ENCODE measurements at places on chromosomes 7 and 10.

DNA sequence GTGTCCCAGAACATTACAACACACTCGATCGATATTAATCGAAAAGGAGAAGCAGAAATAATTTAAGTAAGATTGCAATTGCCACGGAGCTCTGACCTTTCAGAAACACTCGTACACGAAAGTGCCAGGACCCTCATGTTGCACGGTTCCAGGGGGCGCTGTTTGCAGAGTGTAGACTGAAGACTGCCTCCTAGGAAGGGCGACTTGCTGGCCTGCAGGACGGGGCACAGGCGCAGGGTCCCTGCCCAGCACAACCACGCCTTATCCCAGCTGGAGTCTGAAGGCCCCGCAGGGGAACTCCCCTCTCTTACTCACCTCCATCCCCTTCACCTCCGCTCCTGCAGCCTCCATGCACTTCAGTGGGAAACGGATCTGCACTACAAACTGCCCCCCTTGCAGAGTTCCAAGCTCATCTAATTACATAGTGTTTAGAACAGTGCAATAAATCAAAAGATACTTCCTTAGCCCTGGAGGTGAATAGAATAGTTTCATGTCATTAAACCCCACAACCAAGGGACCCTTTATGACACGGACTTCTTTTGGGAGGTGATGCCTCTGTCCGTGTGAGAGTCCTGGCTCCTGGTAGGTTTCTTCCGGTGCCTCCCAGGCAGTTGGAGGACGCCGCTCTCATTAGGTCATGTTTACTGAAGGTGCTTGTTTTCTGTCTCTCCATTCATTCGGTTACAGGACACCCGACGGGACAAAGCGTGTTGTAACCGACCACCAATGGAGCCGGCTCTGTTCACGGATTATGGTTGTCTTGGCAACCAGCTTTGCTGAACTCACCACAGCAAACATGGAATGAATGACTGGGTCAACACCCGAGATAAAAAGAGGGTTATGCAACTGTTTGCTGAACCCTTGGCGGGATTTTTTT is 262.2 kb downstream of the BAMBI start:
- no peak for DNase-seq

DNA sequence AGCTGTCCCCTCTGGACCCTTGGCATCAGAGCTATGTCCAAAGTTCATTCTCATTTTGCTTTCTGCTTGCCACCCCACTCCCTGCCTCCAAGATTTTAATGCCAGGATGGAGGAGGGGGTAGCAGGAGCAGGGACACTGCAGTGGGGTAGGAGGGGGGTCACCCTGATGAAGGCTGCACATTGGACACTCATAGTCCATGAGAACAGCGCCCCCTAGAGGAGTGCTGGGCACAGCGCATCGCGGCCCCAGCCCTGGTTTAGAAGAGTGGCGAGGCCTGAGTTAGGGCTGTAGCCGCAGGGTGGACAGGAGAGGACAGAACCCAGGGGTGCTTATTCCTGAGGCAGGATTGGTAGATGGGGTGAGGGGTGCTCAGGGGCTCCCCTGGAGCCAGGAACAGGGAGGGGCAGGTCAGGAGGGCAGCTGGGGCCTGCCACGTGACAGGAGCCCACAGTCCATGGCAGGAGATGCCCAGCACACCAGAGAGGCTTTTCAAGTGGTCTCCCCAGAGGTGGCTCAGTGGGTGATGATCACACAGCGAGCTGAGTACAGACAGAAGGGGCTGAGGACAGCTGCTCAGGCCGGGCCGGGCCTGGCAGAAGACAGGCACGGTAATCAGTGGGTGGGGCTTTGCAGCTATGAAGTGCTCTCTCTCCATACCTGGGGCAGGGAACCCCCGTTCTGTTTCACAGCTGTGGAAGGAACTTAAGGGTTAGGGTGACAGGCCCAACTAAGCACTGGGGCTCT is 71.4 kb downstream of the NEURL1 start:
- no peak for DNase-seq

GRCh38 chr7:151968357-151968756 is 12.1 kb downstream of the GALNTL5 start:
- no peak for DNase-seq

DNA sequence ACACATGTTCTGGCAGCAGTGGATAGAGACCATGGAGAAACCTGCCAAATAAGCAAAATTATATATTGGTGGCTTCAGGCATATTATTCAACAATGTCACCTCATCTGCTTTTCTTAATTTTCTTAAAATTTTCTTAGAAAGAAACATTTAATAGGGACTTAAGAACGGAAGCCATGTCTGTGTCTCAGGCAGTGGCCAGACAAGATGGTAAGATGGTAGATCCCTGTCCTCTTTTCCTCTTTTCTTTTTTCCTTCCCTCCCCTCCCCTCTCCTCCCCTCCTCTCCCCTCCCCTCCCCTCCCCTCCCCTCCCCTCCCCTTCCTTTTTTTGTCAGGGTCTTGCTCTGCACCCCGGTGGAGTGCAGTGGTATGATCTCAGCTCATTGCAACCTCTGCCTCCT is 24.2 kb upstream of the ICA1 start:
- DNase-seq = no peak

- no peak for DNase-seq
Measured at GRCh38 chr7:92633211-92633906, 43.2 kb upstream of the FAM133B start.

GRCh38 chr10:133316266-133316665 is 7.6 kb downstream of the ZNF511 start:
- no peak for DNase-seq

DNA sequence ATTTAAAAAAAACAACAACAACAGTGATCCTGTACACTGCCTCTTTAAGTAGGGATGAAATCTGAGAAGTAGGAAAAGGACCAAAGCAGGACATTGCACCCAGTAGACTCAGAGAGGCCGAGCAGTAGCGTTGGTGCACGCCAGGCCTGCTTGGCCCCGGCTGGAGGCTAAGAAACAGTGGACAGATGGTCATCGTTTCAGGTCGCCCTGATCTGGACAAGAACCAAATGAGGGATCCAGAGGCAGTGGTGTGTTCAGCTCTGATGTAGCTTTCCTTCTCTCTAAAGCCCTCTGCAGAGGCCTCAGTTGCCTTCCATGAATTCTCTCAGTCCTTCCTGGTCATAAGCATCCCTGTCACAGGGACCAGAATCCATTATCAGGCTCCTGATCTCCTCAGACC is 142.2 kb upstream of the CDCA7L start:
- DNase-seq = no peak

DNA sequence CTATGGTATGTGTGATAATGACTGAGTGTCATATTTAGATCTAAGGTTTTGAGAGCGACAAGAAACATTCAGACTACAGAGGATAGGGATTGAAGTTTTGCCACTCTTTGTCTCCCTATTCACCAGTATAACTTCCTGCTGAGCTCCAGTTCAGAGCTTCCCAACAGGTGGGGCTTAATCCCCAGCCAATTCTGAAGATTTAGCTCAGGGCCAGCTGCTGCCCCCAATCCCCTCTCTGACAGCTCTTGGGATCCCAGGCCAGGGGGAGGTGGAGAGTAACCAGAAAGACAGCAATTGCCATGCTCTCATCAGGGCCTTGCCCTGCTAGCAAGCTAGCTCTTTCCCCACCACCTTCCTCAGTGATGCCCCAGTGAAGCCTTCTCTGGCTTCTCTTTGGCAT is 57.8 kb downstream of the TRIL start:
- DNase-seq = no peak

DNA sequence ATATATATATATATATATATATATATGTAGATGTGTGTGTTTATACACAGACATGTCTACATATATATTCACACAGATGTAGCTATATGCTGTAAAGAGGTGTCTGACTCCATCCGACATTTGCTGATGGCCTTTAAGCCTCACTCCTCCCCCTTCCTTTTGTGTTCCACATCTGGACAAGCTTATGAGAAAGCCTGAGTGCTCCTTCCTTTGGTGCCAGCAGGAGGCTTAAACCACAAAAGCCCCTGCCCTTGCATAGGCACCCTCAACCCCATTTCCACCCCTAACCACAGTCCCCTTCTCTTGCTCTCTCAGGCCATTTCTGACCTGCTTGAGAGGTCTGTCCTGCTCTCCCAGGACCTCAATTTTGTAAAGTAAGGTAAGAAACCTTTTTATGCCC is 98.7 kb downstream of the SVOPL start:
- no peak for DNase-seq

DNA sequence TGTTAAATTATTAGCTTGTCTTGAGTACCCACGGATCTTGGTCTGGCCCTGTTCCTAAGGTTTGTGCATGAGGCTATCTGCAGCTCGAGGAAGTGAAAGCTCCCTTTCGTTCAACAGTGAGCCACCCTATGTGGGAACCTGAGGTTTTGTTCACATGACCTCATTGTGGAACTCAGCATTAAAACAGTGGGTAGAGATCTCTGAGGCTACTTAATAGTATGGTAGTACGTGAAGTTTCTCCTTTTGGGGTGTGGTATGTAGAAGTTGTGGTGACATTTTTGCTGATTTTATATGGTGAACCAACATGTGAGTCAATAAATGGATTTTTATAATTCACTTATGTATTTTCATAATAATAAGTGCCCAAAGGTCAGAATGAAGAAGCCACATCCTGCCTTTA is 252.7 kb upstream of the FERD3L start:
- DNase-seq = no peak

DNA sequence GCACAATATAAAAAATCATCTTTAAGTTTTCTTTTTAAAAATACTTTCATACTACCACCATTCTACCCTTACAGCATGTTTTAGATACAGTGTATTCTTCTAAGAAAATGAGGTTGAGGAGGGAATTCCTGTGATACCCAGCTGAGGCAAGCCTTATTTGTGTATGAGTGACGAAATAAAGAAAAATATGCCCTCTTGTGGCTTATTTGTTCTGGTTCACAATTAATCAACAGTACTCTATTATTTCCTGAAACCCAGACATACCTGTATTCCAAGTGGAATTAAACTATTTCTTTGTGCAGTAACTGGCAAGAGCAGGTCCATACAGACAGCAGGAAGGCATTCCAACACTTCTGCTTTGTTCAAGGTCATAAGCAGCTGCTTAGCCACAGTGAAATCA is 4.5 kb upstream of the SEMA3D start:
- DNase-seq = no peak

- DNase-seq = no peak
Measured at GRCh38 chr10:95430231-95430951, 130.8 kb downstream of the SORBS1 start.

GRCh38 chr7:102055181-102055976 is 231.3 kb upstream of the SH2B2 start:
- no peak for DNase-seq

GRCh38 chr10:119655566-119656001 is 4.4 kb downstream of the BAG3 start:
- DNase-seq = no peak

- no peak for DNase-seq
Measured at GRCh38 chr10:25382029-25382810, 207.4 kb downstream of the GPR158 start.

- no peak for DNase-seq
Measured at GRCh38 chr7:27111042-27111750, 8.7 kb upstream of the HOXA2 start.

- DNase-seq = no peak
Measured at GRCh38 chr7:87038993-87039690, 20.3 kb downstream of the ELAPOR2 start.

DNA sequence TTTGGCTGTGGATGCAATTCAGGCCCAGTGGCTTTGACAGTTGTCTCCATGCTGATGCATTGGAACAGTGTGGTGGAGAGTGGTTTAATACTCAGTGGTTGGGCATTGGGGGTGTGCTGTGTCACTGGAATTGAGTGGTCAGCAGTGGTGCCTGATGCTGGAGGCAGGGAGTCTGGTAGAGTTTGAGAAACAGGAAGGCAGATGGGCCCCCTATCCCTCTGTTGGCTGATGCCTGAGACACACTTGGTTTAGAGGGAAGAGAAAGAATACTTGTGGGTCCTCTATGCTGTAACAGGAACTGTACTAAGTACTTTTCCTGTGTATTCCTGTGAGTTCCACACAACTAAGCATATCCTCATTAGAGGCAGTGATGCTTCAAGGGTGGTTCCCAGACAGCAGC is 55.4 kb downstream of the EEPD1 start:
- no peak for DNase-seq

DNA sequence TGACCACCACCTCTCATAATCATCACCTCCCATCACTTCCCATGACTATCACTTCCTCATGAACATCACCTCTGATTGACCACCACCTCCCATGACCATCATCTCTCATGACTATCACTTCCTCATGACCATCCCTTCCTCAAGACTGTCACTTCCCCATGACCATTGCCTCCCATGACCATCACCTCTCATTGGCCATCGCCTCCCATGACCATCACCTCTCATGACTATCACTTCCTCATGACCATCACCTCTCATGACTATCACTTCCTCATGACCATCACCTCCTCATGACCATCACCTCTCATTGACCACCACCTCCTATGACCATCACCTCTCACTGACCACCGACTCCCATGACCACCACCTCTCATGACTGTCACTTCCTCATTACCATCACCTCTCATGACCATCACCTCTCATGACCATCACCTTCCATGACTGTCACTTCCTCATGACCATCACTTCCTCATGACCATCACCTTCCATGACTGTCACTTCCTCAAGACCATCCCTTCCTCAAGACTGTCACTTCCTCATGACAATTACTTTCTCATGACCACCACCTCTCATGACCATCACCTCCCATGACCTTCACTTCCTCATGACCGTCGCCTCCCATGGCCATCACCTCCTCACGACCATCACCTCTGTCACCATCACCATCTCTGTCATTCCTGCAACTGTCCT is 51.6 kb downstream of the PDGFA start:
- no peak for DNase-seq

DNA sequence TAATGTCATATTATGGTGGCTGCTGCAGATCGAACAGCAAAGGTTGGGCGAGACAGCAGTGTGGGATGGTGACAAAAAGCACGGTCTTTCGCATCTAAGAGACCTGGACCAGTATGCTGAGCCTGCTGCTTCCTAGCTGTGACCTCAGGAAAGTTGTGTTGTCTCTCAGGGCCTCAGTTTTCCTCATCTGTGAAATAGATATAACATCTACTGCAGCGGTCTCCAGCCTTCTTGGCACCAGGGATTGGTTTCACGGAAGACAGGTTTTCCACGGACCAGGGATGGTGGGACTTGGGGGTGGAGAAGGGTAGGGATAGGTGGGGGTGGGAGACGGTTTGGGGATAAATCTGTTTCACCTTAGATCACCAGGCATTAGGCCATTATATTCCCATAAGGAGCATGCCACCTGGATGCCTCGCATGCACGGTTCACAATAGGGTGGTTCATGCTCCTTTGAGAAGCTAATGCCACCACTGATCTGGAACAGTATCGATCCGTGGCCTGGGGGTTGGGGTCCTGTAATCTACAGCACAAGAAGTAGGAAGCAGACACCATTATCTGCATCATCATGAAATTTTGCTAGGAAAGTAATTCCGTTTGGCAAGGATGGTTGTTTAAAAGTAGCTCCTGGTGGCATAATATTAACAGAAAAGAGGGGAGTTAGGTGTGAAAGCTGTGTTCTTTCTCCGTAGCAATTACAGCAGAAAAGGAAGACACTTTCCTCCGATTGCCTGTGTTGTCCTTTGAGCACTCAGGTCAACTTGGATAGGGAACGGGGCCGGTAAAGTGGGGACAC is 10.8 kb downstream of the KLF6 start:
- no peak for DNase-seq
